ENCODE measurements at places on chromosomes 2 and 18. TPM values are rescaled to one million over a fixed set of nuclear protein-coding genes. Genes with fewer than 3 reads are reported as not detected.

GPR39 gene
- not detected for total RNA-seq

DNA sequence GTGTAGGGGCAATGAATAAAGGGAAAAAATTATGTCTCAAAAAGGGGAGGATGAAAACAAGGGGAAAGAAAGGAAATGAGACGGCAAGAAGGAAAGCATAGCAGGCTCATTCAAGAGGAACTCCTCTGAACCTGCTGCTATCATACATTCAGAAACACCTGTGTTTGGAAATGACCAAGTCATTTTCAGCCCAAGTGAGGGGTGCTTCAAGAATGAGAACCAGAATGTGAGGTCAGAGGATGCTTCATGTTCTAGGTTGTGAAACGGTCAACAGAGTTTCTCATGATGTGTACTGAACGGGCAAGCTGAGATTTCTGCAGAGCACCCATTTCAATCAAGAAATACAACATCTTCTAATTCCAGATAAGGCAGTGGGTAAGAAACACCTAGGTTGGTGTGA, 1367.2 kb upstream of the CELF4 start:
- H3K4me3 ChIP-seq = no peak overlapping the region
- H3K27ac ChIP-seq = no peak overlapping the region
- H3K4me1 ChIP-seq = no peaks in the 10 kb centered on the region
- H3K27me3 ChIP-seq = no peaks in the 10 kb centered on the region
- H3K36me3 ChIP-seq = no peaks in the 10 kb centered on the region
- no peak for DNase-seq

SPIRE1 gene
- 1.7 TPM for total RNA-seq

GRCh38 chr2:71613953-71614925, 160.9 kb downstream of the DYSF start:
- H3K36me3 ChIP-seq = no peaks in the 10 kb centered on the region
- no peaks in the 10 kb centered on the region for H3K27me3 ChIP-seq
- no peak overlapping the region for H3K27ac ChIP-seq
- H3K4me3 ChIP-seq = no peak overlapping the region

- no peak for DNase-seq
- H3K4me3 ChIP-seq = no peak overlapping the region
- no peaks in the 10 kb centered on the region for H3K4me1 ChIP-seq
- H3K36me3 ChIP-seq = no peaks in the 10 kb centered on the region
Observed at GRCh38 chr2:217478831-217479455, 523.9 kb downstream of the TNS1 start.

DNA sequence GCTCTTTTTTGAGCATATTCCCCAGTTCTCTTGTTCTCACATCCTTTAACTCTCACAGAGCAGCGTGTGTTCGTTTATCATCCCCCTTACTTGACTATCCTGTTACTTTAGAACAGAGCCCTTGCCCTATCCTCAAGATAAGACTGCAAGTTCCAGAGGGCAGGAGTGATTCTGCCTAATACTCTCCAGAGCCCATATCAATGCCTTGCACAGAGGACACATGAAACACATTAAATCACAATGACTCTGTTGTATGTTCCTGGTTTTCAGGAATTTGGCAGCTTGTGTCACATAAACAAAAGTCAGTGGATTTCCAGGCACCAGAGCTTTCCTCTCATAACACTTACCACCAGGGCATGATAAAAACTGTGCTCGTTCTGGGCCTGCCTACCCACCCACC, 156.7 kb downstream of the RNF144A start:
- H3K36me3 ChIP-seq = no peaks in the 10 kb centered on the region
- no peaks in the 10 kb centered on the region for H3K27me3 ChIP-seq
- no peak for DNase-seq
- H3K27ac ChIP-seq = no peak overlapping the region

COLEC11 gene
- total RNA-seq = not detected

DNA sequence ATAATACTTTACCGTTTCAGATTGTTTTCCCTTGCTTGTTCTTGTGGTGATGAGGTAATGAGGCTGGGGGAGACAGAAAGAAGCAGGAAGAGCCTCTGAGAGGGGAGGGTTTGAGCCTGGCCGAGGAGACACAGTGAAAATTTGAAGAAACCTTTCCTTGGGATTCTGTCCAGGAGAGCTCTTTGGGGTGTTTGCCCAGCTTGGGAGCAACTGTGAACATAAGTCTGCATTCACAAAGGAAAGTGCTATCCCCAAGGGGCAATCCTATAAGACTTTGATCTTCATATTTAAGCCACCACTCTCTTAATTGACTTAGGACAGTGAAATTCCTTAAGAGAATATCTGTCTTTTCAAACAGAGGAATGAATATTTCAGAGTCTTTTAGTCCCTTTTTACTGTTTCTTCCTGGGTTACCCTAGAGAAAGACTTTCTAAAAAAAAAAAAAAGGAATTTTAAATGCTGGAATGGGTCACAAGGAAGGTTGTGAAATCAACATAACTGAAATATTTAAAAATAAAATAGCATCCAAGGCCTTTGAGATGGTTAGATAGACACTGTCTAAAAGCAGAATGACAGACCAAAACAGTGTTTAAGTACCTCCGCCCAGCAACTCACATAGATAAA, 52.5 kb upstream of the STAM2 start:
- H3K27ac ChIP-seq = no peak overlapping the region
- H3K4me3 ChIP-seq = no peak overlapping the region
- H3K27me3 ChIP-seq = no peaks in the 10 kb centered on the region
- H3K36me3 ChIP-seq = no peaks in the 10 kb centered on the region
- no peaks in the 10 kb centered on the region for H3K4me1 ChIP-seq

DNA sequence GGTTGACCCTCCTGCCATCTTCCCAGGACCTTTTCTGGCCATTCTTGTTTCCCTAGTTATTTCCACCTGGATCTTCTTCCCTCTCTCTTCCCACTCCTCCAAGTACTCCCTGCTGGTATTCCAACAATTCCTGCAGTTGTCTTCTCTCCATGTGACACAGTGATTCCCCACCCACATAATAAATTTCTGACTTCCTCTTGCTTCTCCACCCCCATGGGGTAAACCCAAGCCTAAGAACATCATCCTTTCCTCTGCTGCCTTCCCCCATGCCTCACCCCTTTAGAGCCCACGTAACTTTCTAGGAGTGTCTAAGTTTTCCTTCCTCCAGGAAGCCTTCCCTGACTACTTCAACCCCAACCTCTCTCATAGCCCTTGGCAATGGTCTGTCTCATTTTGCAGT, 72.6 kb downstream of the CELF4 start:
- no peak overlapping the region for H3K27ac ChIP-seq

ANO7 gene
- 0.81 TPM for total RNA-seq

DNA sequence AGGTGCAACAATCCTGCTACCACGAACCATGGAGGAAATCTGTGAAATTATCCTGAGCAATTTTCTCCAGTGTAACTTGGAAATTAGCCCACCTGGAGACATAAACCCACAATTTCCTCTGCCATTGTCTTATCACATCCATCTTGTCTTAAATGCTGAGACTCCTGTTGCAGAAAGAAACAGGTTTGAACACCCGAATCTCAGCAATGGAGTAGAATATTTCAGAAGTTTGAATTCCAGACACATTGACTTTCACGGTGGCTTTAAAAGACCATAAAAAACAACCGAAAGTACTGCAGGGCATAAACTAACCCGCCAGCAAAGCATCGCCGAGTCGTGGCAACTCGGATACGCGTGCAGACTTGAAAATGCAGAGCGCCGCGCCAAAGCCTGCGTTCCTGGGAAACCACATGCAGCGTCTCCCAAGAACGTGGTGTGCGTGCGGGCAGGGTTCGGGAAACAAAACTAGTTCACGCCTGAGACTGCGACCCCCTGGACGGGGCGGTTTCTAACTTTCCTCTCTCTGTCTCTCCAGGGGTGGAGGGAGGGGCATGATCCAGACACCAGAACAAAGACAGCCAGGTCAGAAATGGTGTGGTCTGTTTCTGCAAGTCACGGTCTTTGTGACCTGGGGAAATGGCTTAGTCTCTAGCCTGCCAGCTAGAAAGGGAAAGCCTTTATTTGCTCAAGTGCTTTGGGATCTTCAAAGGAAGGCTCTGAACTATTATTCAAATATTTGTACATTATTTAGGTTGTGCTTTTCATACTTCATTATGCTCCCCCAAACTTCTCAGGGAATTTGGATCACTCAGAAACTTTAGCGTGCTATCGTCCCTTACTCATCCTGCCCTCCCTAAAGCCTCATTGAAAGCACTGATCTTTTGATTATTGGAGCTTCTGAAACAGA, 26.9 kb upstream of the KCTD1 start:
- H3K27ac ChIP-seq = no peak overlapping the region
- H3K36me3 ChIP-seq = no peaks in the 10 kb centered on the region
- no peak for DNase-seq
- H3K4me3 ChIP-seq = no peak overlapping the region

GRCh38 chr2:11742702-11743357, 3.6 kb upstream of the LPIN1 start:
- H3K27me3 ChIP-seq = no peaks in the 10 kb centered on the region
- peaks cover 44% of the 10 kb centered on the region for H3K4me1 ChIP-seq

DNA sequence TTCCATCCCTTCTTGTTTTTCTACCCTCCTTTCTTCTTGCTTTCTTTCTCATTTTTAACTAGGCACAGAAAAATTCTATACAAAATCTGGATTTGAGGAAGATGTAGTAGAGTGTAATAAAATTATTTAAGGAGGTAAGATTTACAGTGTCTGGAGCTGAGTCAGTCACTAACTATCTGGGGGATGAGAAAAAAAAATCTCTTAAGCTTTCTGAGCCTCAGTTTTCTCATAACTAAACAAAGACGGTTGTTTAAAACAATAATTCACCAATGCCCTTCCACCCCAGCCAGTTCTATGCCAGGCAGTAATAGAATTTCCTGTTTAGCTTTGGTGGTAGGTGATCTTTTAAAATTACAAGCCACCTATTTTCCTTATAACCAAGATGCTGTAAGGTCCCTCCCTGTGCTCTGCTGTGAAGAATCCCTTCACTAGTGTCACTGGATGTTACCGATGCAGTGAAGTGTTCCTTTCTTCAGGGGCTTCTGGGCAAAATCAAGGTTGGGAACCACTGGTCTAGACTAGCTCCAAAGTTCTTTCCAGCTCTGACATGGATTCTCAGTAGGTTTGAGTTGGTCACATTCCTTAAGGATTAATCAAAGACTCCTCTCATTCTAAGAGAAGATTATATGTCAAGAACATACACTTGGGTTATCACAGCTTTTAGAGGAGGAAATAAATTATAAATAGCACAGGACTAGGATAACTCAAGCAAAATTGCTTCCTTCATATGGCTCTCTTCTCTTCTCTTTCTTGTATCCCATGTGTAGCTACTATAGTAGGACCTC, 289.0 kb downstream of the CDH2 start:
- H3K27me3 ChIP-seq = no peaks in the 10 kb centered on the region
- no peak overlapping the region for H3K4me3 ChIP-seq
- no peak overlapping the region for H3K27ac ChIP-seq
- no peak for DNase-seq

GRCh38 chr2:212173756-212174510, 364.7 kb downstream of the ERBB4 start:
- no peak for DNase-seq
- no peaks in the 10 kb centered on the region for H3K4me1 ChIP-seq
- no peak overlapping the region for H3K27ac ChIP-seq
- no peaks in the 10 kb centered on the region for H3K36me3 ChIP-seq
- no peak overlapping the region for H3K4me3 ChIP-seq
- H3K27me3 ChIP-seq = no peaks in the 10 kb centered on the region

APOB gene
- not detected for total RNA-seq

GRCh38 chr18:67467188-67467587, 49.3 kb downstream of the DSEL start:
- no peaks in the 10 kb centered on the region for H3K27me3 ChIP-seq
- no peak overlapping the region for H3K4me3 ChIP-seq
- H3K36me3 ChIP-seq = no peaks in the 10 kb centered on the region
- H3K27ac ChIP-seq = no peak overlapping the region
- H3K4me1 ChIP-seq = no peaks in the 10 kb centered on the region

DNA sequence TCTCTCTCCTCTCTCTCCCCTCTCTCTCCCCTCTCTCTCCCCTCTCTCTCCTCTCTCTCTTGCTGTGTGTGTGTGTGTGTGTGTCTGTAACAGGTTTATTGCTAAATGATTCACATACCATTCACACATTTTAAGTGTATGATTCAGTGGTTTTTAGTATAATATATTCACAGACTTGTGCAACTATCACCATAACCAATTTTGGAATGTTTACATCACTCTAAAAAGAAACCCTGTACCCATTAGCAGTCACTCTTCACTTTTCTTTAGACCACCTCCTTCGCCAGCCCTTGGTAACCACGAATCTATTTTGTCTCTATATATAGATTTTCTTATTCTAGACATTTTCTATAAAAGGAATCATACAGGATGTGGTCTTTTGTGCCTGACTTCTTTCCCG, 11.4 kb downstream of the THNSL2 start:
- H3K27ac ChIP-seq = no peak overlapping the region
- H3K4me3 ChIP-seq = no peak overlapping the region
- no peak for DNase-seq
- no peaks in the 10 kb centered on the region for H3K4me1 ChIP-seq
- H3K36me3 ChIP-seq = no peaks in the 10 kb centered on the region

Measured in CD4-positive, alpha-beta memory T cell (primary cell).